Stimulated activated CD8-positive, alpha-beta memory T cell treated with anti-CD3 and anti-CD28 coated beads, Interleukin-4, amount 100 ng/mL, for 1 hour (primary cell): ENCODE measurements at places on chromosomes 3 and 15.

- no peak for DNase-seq
Measured at GRCh38 chr3:193981504-193981903, 154.4 kb upstream of the HES1 start.

- no peak for DNase-seq
Measured at GRCh38 chr15:35605764-35606449, 59.9 kb upstream of the DPH6 start.

DNA sequence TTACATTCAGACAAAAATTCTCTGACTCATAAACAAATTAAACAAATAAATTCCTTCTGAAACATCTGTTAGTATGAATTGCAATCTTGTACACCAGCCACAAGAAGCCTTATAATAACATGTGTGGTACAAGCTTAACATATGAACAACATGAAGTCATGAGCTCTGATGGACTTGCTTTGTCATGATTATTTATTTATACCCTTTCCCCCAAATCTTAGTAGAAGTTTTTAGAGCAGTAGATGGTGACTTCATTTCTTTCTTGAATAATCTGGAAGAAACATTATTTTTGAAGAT, 633.4 kb downstream of the EPHA3 start:
- no peak for DNase-seq

DNA sequence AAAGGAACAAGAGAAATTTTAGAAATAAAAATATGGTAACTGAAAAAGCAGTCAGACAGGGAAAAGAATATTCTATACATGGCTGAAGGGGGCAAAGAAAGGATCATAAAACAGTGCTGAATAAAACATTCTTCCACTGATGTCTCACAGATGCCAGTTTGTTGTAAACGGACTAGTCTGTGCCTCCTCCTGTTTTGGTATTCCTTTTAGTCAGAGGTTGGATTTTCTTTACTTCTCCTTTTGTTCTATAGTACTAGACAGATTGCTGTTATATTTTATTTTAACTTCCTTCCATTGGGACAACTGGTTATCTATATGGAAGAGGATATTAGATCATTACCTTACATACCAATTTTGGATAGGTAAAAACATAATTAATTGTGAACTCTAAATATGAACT, 16.0 kb upstream of the GNB5 start:
- DNase-seq: no peak

- DNase-seq: no peak
Measured at GRCh38 chr3:34919025-34919424, 720.3 kb upstream of the ARPP21 start.

GRCh38 chr15:36831904-36832287, 252.5 kb downstream of the CDIN1 start:
- DNase-seq: no peak
